ENCODE measurements at places on chromosomes 5 and 9. TPM values are rescaled to one million over a fixed set of nuclear protein-coding genes. Genes with fewer than 3 reads are reported as not detected.
A peak's percentile ranks its signal among the peaks of the same experiment; 100 is the strongest.

- no peaks in the 10 kb centered on the region for H3K27me3 ChIP-seq
- no peaks in the 10 kb centered on the region for H3K4me1 ChIP-seq
- no peak for DNase-seq
Measured at GRCh38 chr5:5025774-5026408, 114.2 kb upstream of the ADAMTS16 start.

DNA sequence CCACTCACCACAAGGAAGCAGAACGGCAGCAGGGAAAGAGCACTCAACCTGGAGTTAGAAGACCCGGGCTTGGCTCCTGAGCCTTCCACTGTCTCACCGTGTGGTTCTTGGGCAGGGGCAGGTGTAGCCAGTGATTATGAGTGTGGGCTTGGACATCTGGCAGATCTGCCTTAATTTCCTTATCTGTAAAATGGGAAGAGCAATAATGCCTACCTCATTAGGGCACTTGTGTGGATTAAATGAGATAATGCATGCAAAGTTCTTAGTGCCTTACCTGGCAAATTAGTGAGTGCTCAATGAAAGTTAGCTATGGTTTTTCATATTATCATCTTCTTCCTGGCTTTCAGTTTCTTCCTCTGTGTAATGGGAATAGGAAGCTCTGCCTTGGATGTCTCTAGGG, 28.1 kb upstream of the COL15A1 start:
- DNase-seq = no peak
- no peak overlapping the region for H3K4me3 ChIP-seq
- H3K36me3 ChIP-seq = no peaks in the 10 kb centered on the region

- DNase-seq = peak; percentile 78
- peaks cover 60% of the 10 kb centered on the region for H3K27me3 ChIP-seq
- H3K36me3 ChIP-seq = no peaks in the 10 kb centered on the region
Measured at GRCh38 chr9:69324549-69325401, at the start of gene ENTREP1. TSS of gene ENTREP1 (plus strand) at chr9:69325215. CDS start at chr9:69325310, 95 bp downstream.

DNA sequence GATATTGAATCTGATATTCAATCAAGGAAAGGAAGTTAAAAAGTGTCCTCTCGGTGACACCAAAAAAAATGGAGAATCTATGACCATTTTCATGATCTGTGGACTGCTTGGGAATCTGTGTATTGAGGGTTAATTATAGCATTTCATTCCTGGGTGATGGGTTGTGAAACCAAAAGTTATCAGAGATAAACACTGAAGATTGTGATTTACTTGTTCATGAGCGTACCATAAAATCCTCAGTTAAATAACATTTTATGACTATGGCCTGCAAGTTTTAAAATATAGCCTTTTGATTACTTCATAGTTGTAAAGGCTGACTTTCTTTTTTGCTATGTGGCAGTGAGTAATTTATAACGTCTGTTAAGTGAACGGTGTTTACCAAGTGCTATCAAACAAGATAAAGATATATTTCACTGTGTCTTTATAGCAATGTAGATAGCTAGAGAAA, 267.9 kb upstream of the SEMA6A start:
- H3K4me3 ChIP-seq = no peak overlapping the region
- peaks cover 7% of the 10 kb centered on the region for H3K4me1 ChIP-seq
- peak; percentile 33 for DNase-seq

GRCh38 chr9:13083963-13084528, 195.4 kb downstream of the MPDZ start:
- peaks cover 7% of the 10 kb centered on the region for H3K4me1 ChIP-seq
- H3K36me3 ChIP-seq = no peaks in the 10 kb centered on the region
- DNase-seq = no peak
- H3K4me3 ChIP-seq = no peak overlapping the region
- H3K27ac ChIP-seq = no peak overlapping the region

DNA sequence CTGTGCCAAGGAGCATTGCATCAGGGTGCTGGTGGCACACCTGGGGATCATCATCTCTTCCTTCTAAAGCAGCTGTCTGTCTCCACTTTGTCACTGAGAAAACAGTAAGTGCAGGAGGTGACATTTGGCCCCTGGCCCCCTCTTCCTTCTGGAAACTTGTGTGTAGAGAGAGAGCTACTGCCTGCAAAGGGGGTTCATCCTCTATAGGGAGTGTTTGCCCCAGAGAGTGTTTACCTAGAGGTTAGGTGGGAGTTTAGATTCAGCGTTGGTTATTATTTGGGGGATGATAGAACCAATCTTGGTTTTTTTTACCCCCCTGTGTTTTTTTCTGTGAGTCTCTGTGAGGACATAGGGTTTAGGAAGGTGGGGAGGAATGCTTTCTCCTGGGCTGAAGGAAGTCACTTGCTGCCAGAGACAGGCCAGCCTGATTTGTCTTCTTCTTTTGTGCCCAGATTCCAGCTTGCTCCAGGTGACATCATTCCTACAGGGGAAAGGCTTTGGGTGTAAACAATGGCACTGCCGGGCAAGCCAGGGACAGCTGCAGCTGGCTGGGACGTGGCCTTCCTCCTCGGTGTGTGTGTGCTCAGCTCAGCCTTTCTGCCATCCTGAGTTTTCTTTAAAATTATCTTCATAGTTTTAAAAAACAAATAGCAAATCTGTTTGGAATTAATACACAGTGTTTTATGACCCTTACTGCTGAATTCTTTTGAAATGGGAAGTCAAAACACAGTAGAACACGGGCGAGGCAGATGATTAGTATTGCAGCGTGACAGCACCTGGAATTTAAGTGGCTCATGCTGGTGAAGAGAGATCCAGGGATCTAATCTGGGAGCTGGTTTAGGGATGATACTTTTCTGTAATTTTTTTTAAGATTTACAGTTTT, 24.5 kb downstream of the PRRC2B start:
- DNase-seq = peak; percentile 49
- H3K27ac ChIP-seq = peak overlapping the region; percentile 90
- H3K4me1 ChIP-seq = peaks cover 54% of the 10 kb centered on the region
- H3K27me3 ChIP-seq = no peaks in the 10 kb centered on the region
- no peaks in the 10 kb centered on the region for H3K36me3 ChIP-seq

DNA sequence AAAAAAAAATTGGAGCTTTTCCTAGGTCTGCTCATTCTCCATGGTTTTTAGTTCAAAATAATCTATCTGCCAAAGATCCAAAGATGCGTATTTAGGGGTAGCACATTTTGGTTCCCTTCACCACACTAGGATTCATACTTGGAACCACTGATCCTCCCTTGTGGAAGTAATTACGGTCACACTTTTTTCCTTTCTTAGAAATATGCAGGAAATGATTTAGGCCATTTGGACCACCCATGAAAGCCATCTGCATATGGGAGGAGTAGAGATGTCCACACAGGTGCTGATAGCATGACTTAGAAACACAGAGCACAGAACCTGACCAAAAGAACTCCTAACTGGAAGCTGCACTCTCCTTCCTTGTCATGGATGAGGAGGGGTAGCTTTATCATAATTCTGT, 105.9 kb upstream of the RAI14 start:
- no peaks in the 10 kb centered on the region for H3K36me3 ChIP-seq
- no peak for DNase-seq
- H3K27me3 ChIP-seq = no peaks in the 10 kb centered on the region
- peaks cover 22% of the 10 kb centered on the region for H3K4me1 ChIP-seq

DNA sequence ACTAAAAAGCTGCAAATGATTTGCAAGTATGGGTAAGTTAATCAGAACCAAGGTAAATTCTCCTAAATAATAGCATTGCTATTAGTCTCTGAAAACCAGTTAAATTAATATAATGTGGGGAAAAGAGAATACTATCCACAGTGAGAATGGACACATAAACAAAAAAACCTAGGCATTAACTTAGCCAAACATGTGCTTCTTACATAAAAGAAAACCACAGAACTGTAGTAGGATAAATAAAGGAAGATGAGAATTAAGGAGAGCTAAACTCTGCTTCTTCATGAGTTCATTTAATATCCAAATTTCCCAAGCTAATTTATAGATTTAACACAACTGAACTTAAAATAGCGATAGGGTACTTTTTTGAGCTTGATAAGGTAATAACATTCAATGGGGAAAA, 31.8 kb downstream of the ABCA1 start:
- H3K27me3 ChIP-seq = no peaks in the 10 kb centered on the region
- no peak overlapping the region for H3K4me3 ChIP-seq
- DNase-seq = no peak
- no peak overlapping the region for H3K27ac ChIP-seq
- H3K4me1 ChIP-seq = peaks cover 20% of the 10 kb centered on the region

DNA sequence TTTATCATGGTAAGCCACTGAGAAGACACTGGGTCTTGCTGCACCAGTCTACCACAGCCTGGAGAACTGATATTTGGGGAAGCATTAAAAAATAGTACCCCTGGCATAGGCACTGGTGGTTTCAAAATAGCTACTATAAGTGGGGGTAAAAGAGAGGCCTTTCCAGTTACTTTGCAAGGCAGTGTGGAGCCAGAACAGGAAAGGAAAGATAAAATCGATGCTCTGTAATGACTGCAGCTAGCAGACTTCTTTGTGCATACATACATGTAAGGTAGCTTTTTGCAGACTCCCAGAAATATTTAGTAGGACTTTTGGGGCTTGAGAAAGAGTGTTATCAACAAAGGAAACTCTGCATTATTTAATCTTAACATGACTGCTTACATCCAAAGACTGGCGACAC, 31.3 kb upstream of the ALDOB start:
- no peak overlapping the region for H3K4me3 ChIP-seq
- no peaks in the 10 kb centered on the region for H3K27me3 ChIP-seq
- H3K36me3 ChIP-seq = no peaks in the 10 kb centered on the region
- no peak overlapping the region for H3K27ac ChIP-seq

GRCh38 chr5:76029739-76030138, 53.4 kb upstream of the SV2C start:
- H3K27ac ChIP-seq = no peak overlapping the region
- no peak overlapping the region for H3K4me3 ChIP-seq
- no peaks in the 10 kb centered on the region for H3K4me1 ChIP-seq
- no peaks in the 10 kb centered on the region for H3K36me3 ChIP-seq

DNA sequence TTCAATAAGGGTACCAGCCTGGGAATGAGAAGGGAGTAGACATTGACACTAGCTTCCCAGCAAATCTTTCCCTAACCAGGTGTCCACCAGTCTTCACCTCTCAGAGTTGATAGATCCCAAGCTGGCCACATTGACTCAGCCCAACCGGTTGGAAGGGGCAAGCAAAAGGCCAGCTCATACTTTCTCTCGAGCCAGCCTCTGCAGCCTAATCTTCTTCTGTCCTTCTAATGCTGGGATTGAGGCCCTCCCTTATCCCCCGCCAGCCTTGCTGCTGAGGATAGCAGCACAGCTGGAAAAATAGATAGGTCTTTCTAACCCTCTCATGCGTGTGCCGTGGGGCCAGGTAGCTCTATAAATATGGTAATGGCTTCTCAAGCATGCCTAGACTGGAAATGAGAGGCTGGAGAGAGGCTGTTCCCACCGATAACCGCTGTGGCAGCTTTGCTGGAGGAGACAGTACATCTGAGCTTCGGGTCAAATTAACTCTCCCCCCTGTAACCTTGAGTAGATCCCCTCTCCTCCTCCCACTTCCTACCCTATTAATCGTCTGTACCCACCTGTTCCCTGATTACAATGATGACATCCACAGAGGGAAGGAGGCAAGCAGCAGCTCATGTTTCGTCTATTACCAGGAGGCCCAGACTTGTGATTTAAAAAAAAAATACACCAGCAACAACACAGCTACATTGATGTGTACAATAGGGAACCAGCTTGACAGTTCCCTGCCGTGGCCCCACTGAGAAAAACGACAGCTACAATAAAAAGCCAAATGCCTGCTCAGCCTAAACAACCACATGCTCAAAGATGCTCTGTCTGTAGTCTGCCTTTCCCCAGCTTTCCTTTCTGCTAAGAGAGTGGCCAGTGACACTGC, 219.9 kb upstream of the BRINP1 start:
- H3K4me1 ChIP-seq = no peaks in the 10 kb centered on the region
- no peak for DNase-seq
- no peak overlapping the region for H3K4me3 ChIP-seq
- H3K27ac ChIP-seq = no peak overlapping the region
- H3K27me3 ChIP-seq = no peaks in the 10 kb centered on the region
- no peaks in the 10 kb centered on the region for H3K36me3 ChIP-seq

GRCh38 chr9:108163321-108164005, 673.9 kb upstream of the KLF4 start:
- DNase-seq = peak; percentile 20
- H3K4me1 ChIP-seq = peaks cover 45% of the 10 kb centered on the region
- no peak overlapping the region for H3K27ac ChIP-seq
- H3K4me3 ChIP-seq = no peak overlapping the region
- no peaks in the 10 kb centered on the region for H3K27me3 ChIP-seq

DNA sequence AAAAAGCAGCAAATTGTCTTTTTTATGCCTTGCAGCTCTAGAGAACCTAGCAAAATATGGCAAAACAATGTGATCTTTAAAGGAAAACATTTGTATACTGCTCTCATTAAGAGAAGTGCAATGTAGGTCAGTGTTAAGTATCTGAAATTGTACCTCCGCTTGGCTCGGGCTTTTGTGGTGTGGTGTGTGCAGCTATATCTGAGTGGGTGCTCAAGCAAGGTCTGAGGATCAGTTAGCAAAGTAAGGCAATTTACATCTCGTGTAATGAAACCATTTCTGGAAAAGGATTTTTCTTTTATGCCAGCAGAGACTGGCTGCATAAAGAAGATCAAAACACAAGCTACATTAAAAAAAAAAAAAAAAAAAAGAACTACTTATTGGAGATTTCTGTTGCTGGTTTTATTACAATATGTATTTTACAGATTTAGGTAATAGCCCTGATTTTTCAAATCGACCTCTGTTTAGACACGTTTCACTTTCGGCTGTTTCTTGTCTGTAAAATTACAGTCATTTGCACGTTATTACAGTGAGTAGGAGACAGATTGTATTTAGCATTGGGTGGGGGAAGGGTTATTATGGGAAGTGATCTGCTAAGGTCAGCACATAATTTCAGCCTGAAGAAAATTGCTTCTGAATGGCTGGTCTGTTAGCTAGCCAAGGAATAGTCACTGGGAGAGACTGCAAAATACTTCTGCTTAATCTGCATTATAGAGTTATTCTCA, 7.9 kb upstream of the ZNF608 start:
- DNase-seq = no peak
- H3K36me3 ChIP-seq = no peaks in the 10 kb centered on the region
- no peak overlapping the region for H3K27ac ChIP-seq
- H3K27me3 ChIP-seq = no peaks in the 10 kb centered on the region

GRCh38 chr5:149946118-149946517, 1.5 kb upstream of the PDE6A start:
- peak overlapping the region; percentile 95 for H3K27ac ChIP-seq
- H3K4me3 ChIP-seq = no peak overlapping the region
- no peaks in the 10 kb centered on the region for H3K27me3 ChIP-seq

- no peak for DNase-seq
- H3K27ac ChIP-seq = no peak overlapping the region
- no peaks in the 10 kb centered on the region for H3K27me3 ChIP-seq
- H3K36me3 ChIP-seq = no peaks in the 10 kb centered on the region
Measured at GRCh38 chr5:160183075-160183474, 46.2 kb upstream of the FABP6 start.

GRCh38 chr9:70420441-70421271, 6.2 kb upstream of the KLF9 start:
- peaks cover 18% of the 10 kb centered on the region for H3K4me1 ChIP-seq
- H3K36me3 ChIP-seq = no peaks in the 10 kb centered on the region
- DNase-seq = peak; percentile 92
- H3K27ac ChIP-seq = peak overlapping the region; percentile 99
- peak overlapping the region; percentile 7 for H3K4me3 ChIP-seq
- H3K27me3 ChIP-seq = no peaks in the 10 kb centered on the region

GRCh38 chr9:114681594-114682332, at the start of gene TEX48:
TSS of gene TEX48 (minus strand) at chr9:114682192. CDS start at chr9:114671723, 10,469 bp downstream.
- no peaks in the 10 kb centered on the region for H3K27me3 ChIP-seq
- H3K27ac ChIP-seq = no peak within 1 kb of the TSS
- H3K4me1 ChIP-seq = peaks cover 12% of the 10 kb centered on the region
- no peak within 1 kb of the TSS for H3K4me3 ChIP-seq
- peak; percentile 83 for DNase-seq
- H3K36me3 ChIP-seq = no peaks in the 10 kb centered on the region

Gene NR2F1-AS1
- polyA plus RNA-seq = 9.3 TPM

Gene PTPRD
- polyA plus RNA-seq = 6.5 TPM

Gene IRGM
- polyA plus RNA-seq = not detected

Gene GGTA1
- polyA plus RNA-seq = 0.77 TPM

Gene LCN1
- polyA plus RNA-seq = 0.63 TPM

Gene KCNV2
- polyA plus RNA-seq = not detected

Gene RNF208
- 3.3 TPM for polyA plus RNA-seq

Gene DBN1
- polyA plus RNA-seq = 122 TPM

Data from hepatocyte (in vitro differentiated cells).